Stomach (tissue), 19 donors: ENCODE measurements at places on chromosomes 11 and 22. TPM values are rescaled to one million over a fixed set of nuclear protein-coding genes. Genes with fewer than 3 reads are reported as not detected.

- H3K4me1 ChIP-seq: no peaks in the 10 kb centered on the region
- no peak overlapping the region for H3K4me3 ChIP-seq
These were observed 83.2 kb upstream of the POU2AF2 start for GRCh38 chr11:111162305-111162704.

- H3K27me3 ChIP-seq: no peaks in the 10 kb centered on the region
- peak within 1 kb of the TSS; percentile 94 for H3K4me3 ChIP-seq
- peaks cover 54% of the 10 kb centered on the region for H3K4me1 ChIP-seq
These were observed at the start of gene C11orf68 for GRCh38 chr11:65918211-65919140. C11orf68 (minus strand) TSS chr11:65919062; CDS start chr11:65919031, 31 bp downstream.

DNA sequence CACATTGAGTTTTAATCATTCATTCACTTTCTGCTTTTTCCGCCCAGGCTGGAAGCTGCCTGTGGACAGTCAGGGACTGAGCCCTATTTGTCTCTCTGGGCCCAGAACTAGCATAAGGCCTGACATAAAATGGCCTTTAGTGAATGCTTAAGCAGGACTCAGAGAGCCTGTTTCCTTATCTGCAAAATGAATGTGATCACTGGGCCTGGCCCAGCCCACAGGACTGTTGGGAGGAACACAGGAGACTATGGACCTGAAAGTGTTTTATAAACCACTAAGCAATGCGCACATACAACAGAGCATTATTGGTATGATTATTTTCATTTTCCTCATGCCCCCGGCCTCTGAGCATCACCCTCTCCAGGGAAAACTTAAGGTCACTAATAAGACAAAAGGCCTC is 3.9 kb upstream of the MYH9 start:
- H3K4me3 ChIP-seq: no peak overlapping the region
- H3K4me1 ChIP-seq: no peaks in the 10 kb centered on the region
- DNase-seq: peak; percentile 60
- no peaks in the 10 kb centered on the region for H3K36me3 ChIP-seq
- no peaks in the 10 kb centered on the region for H3K27me3 ChIP-seq

DNA sequence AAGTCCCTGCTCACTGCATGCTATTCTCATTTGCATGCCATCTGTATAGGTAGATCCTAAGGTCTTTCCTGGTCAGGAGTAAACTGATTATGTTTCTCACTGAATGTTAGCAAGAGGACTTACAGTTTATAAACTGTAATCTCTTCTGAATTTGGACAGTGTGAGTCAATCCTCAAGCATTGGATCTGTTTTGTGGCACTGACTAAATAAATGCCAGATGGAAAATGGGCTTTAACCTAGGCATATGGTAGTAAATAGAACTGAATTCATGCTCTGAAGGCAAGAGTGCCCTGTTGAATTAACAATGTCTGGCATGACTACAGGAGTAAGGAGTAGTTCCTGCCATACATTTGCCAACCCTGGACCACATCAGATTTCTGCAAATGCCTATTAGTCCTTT is 11.4 kb downstream of the FAM181B start:
- no peaks in the 10 kb centered on the region for H3K27me3 ChIP-seq
- DNase-seq: no peak
- H3K36me3 ChIP-seq: no peaks in the 10 kb centered on the region
- no peak overlapping the region for H3K27ac ChIP-seq
- no peak overlapping the region for H3K4me3 ChIP-seq

DNA sequence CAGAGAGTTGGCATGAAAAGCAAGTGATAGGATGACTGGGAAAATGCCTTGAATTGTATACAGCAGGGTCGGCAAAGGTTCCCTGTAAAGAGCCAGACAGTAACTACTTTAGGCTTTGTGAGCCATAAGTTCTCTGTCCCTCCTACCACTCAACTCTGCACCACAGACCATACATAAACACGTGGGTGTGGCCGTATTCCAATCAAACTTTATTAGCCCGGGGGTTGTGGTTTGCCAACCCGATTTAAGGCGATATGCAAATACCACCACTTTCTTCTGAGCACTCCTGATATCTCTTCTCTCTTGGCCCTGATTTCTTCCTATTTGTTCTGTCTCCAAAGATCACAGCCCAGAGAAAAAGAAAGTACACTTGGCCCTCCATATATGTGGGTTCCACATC is 87.5 kb downstream of the MN1 start:
- H3K36me3 ChIP-seq: no peaks in the 10 kb centered on the region
- DNase-seq: peak; percentile 37
- no peak overlapping the region for H3K4me3 ChIP-seq
- H3K27me3 ChIP-seq: no peaks in the 10 kb centered on the region

DNA sequence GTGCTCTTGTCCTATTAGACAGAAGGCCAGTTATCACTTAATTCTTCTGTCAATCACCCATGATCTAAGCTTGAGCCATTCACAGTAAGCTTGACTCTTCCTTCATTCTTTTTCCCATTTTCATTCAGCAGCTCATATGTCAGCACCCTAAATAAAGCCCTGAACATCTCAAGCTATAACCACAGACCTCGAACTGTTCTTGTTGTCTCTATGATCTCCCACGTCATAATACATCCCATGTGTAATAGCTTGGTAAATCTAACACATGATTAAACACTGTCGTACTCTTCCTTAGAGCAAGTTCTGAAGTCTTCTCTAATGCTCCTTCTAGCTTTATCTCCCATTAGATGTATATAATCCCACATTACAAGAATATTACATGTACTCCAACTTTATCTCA is 14.4 kb downstream of the MUC15 start:
- no peak for DNase-seq
- H3K36me3 ChIP-seq: no peaks in the 10 kb centered on the region
- H3K4me3 ChIP-seq: no peak overlapping the region
- H3K27me3 ChIP-seq: no peaks in the 10 kb centered on the region
- no peaks in the 10 kb centered on the region for H3K4me1 ChIP-seq

GRCh38 chr11:202490-202889 is 4.7 kb downstream of the BET1L start:
- H3K27me3 ChIP-seq: no peaks in the 10 kb centered on the region
- H3K27ac ChIP-seq: no peak overlapping the region
- DNase-seq: peak; percentile 14
- no peak overlapping the region for H3K4me3 ChIP-seq
- peaks cover 13% of the 10 kb centered on the region for H3K4me1 ChIP-seq

DNA sequence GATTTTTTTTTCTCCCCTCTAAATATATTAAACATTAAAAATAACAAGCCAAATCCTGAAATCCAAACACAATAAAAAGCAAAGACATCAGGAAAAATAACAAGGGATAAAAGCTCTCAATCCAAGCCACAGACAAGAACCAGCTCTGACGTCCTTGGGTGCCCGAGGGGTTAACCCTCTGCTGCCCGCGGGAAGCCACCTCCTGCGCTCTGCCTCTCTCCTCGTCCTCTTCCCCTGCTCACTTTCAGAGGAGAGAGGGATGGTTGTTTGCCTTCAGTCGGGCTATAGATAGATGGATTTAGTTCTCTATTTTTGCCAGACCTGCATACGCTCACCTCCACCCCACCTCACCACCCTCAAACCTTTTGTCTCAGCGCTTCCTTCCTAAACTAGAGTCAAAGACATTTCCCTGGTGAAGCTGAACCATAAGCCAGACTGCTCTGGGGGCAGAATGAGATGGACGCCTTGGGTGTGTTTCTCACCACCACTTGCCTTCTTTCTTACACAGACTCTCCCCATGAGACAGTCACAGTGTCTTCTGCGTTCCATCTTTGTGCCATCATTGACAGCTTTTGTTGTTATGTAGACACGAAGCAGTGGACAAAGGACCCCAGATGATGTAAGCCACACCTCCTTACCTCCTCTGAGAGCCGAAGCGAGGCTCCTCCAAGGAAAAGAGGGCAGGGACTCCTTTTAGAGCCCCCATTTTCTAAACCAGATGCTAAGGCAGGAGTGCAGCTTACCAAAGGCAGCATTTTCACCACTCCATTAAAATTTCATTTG is 142.5 kb upstream of the HSD17B12 start:
- no peak overlapping the region for H3K27ac ChIP-seq
- peaks cover 31% of the 10 kb centered on the region for H3K27me3 ChIP-seq
- no peak overlapping the region for H3K4me3 ChIP-seq
- DNase-seq: no peak

GRCh38 chr22:39206491-39206890 is 38.3 kb downstream of the PDGFB start:
- DNase-seq: no peak
- H3K27me3 ChIP-seq: no peaks in the 10 kb centered on the region
- no peaks in the 10 kb centered on the region for H3K36me3 ChIP-seq
- peaks cover 9% of the 10 kb centered on the region for H3K4me1 ChIP-seq

GRCh38 chr11:112539741-112540140 is 279.1 kb upstream of the PLET1 start:
- H3K36me3 ChIP-seq: no peaks in the 10 kb centered on the region

GRCh38 chr11:67436459-67437081 is 912 bp downstream of the PTPRCAP start:
- H3K27ac ChIP-seq: peak overlapping the region; percentile 82
- peak overlapping the region; percentile 33 for H3K4me3 ChIP-seq
- H3K27me3 ChIP-seq: no peaks in the 10 kb centered on the region

GRCh38 chr11:15854245-15854644 is 502.1 kb downstream of the SOX6 start:
- no peaks in the 10 kb centered on the region for H3K36me3 ChIP-seq
- DNase-seq: no peak
- no peaks in the 10 kb centered on the region for H3K4me1 ChIP-seq
- no peak overlapping the region for H3K27ac ChIP-seq
- H3K27me3 ChIP-seq: no peaks in the 10 kb centered on the region

DNA sequence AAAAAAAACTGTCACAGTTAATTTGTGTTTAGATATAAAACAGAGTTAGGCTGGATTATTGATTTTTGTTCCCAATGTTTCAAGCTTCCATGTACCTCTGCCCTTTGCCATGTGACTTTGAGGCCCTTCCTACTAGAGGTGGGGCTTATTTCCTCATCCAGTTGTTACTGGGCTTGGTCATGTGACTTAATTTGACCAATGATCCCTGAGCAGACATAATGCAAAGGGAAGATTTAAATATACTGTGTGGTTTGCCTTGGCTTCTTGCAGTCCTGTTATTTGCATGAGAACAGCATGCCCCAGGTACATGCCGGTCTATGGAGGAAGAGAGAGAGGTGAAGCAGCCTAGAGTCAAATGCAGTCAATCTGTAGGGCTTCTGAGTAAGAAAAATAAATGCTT is 347.0 kb downstream of the MIAT start:
- no peaks in the 10 kb centered on the region for H3K36me3 ChIP-seq
- no peak overlapping the region for H3K27ac ChIP-seq
- no peaks in the 10 kb centered on the region for H3K4me1 ChIP-seq
- H3K4me3 ChIP-seq: no peak overlapping the region
- DNase-seq: no peak

The MOV10L1 gene
- total RNA-seq: 2.8 TPM

The TMEM191C gene
- total RNA-seq: 69.2 TPM

The KCNQ1 gene
- 75.9 TPM for total RNA-seq

The TRIM22 gene
- total RNA-seq: 39.1 TPM

The KRTAP5-2 gene
- total RNA-seq: not detected

The SIK3 gene
- total RNA-seq: 66.1 TPM

The CARD16 gene
- total RNA-seq: 29.1 TPM

The PLAAT5 gene
- not detected for total RNA-seq

The OR51I1 gene
- not detected for total RNA-seq

The VPREB1 gene
- total RNA-seq: not detected

The ISX gene
- not detected for total RNA-seq
